ENCODE measurements at places on chromosomes 12 and 14. TPM values are rescaled to one million over a fixed set of nuclear protein-coding genes. Genes with fewer than 3 reads are reported as not detected.
A peak's percentile ranks its signal among the peaks of the same experiment; 100 is the strongest.

- H3K27ac ChIP-seq, result no peak overlapping the region
- DNase-seq, result no peak
- no peak overlapping the region for H3K4me3 ChIP-seq
- H3K27me3 ChIP-seq, result peaks cover 25% of the 10 kb centered on the region
- no peaks in the 10 kb centered on the region for H3K4me1 ChIP-seq
- H3K36me3 ChIP-seq, result no peaks in the 10 kb centered on the region
Measured at GRCh38 chr14:55245657-55246268, 25.5 kb upstream of the FBXO34 start.

- H3K36me3 ChIP-seq, result peaks cover 3% of the 10 kb centered on the region
- H3K27ac ChIP-seq, result no peak overlapping the region
- peaks cover 24% of the 10 kb centered on the region for H3K27me3 ChIP-seq
- DNase-seq, result no peak
- no peak overlapping the region for H3K4me3 ChIP-seq
- peaks cover 5% of the 10 kb centered on the region for H3K4me1 ChIP-seq
Measured at GRCh38 chr12:26317942-26318575, 122.7 kb downstream of the SSPN start.

- H3K27me3 ChIP-seq, result no peaks in the 10 kb centered on the region
- peak overlapping the region; percentile 18 for H3K27ac ChIP-seq
- peaks cover 61% of the 10 kb centered on the region for H3K36me3 ChIP-seq
- peaks cover 50% of the 10 kb centered on the region for H3K4me1 ChIP-seq
Measured at GRCh38 chr12:65188179-65188701, 18.9 kb downstream of the LEMD3 start.

DNA sequence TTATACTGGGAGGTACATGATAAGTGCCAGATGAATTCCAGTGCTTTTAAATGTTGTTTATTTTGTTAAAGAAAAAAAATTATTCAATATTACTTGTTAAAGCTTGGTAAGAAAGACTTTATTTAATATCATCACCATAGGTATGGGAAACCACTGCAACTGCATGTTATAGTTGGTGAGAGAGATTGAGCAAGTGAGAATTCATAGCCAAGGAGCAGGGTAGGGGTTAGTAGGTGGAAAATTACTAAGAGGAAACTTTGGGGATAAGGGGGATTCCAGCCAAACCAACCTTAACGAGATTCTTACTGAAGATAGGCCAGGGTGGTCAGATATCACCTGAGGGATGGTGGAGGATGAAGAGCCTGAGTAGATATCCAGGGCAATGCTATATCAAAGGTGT, 38.4 kb downstream of the SLC16A7 start:
- peaks cover 3% of the 10 kb centered on the region for H3K4me1 ChIP-seq
- H3K27me3 ChIP-seq, result no peaks in the 10 kb centered on the region
- no peak overlapping the region for H3K27ac ChIP-seq
- DNase-seq, result no peak
- H3K36me3 ChIP-seq, result peaks cover 10% of the 10 kb centered on the region
- H3K4me3 ChIP-seq, result no peak overlapping the region

SPSB2 gene
- 11.2 TPM for total RNA-seq

DNA sequence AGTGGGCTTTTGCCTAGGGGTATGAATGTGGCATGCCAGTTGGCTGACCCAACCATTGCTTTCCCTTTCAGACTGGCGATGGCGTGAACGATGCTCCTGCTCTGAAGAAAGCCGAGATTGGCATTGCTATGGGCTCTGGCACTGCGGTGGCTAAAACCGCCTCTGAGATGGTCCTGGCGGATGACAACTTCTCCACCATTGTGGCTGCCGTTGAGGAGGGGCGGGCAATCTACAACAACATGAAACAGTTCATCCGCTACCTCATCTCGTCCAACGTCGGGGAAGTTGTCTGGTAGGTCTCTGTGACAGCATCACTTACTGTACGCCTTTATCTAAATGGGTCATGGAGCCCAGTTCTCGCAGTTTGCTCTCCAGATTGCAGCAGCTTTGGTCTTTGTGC, 61.1 kb downstream of the ATP2A2 start:
- no peak overlapping the region for H3K27ac ChIP-seq
- no peaks in the 10 kb centered on the region for H3K27me3 ChIP-seq
- DNase-seq, result no peak
- peaks cover 90% of the 10 kb centered on the region for H3K36me3 ChIP-seq
- no peaks in the 10 kb centered on the region for H3K4me1 ChIP-seq

- DNase-seq, result no peak
- no peaks in the 10 kb centered on the region for H3K27me3 ChIP-seq
- H3K4me1 ChIP-seq, result no peaks in the 10 kb centered on the region
- H3K27ac ChIP-seq, result no peak overlapping the region
- no peaks in the 10 kb centered on the region for H3K36me3 ChIP-seq
Measured at GRCh38 chr12:79252358-79253075, 387.9 kb downstream of the SYT1 start.

Data from activated CD4-positive, alpha-beta memory T cell treated with anti-CD3 and anti-CD28 coated beads, Interleukin-2, amount 10 ng/mL, durations not matched to agents 7 days and 5 days (primary cell).